ENCODE measurements at places on chromosomes 4 and X.
A peak's percentile ranks its signal among the peaks of the same experiment; 100 is the strongest.

DNA sequence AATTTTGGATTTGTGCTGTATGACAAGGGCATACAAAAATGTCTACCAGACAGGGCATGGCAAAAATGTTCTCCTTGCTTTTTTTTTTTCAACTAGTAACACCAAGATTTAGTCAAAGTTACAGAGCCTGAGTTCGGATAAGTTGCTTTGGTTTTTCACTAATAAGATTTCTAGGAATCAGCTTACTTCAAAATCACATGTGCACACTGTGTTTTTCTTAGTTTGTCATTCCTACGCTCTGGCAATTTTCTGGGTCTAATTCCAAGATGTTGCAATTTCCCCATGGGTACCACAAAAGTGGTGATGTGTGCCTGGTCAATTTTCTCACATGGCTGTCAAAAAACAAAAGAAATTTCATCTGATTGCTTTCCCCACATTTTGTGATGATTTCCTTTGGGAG, 6.3 kb downstream of the C1QTNF7 start:
- DNase-seq, result no peak

- peak; percentile 75 for DNase-seq
Measured at GRCh38 chr4:119211867-119212233, 663 bp upstream of the USP53 start.

DNA sequence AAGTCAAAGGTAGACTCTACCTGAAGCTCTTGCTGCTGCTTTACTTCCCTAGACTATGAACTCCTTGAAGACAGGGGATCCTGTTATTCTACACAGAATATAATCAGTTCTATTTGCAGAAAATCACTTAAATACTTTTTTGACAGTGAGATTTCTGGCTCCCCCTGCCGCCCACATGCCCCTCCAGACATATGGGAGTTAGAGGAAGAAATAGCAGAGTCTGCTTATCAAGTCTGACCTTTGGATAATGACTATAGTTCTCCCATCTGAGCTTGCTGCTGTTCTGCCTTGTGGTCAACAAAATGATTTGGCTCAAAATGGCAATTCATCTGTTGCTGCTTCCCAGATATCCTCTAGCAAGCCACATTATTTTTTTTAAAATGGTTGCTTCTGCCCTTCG, 101.1 kb downstream of the ENOX2 start:
- DNase-seq, result no peak

GRCh38 chr4:48899950-48900349, 6.6 kb downstream of the OCIAD2 start:
- DNase-seq, result no peak

DNA sequence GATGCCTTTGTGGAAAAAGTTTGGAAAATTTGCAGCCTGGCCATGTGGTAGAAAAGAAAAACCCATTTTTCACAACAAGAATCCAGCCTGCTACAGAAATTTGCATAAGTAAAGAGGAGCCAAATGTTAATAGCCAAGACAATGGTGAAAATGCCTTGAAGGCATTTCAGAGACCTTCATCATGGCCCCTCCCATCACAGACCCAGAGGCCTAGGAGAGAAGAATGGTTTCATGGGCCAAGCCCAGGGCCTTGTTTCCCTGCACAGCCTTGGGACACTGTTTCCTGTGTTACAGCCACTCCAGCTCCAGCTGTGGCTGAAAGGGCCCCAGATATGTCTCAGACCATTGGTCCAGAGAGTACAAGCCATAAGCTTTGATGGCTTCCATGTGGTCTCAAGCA, 101.4 kb upstream of the LINC00632 start:
- no peak for DNase-seq

GRCh38 chrX:133335027-133335426, 80.3 kb downstream of the GPC4 start:
- DNase-seq, result no peak

DNA sequence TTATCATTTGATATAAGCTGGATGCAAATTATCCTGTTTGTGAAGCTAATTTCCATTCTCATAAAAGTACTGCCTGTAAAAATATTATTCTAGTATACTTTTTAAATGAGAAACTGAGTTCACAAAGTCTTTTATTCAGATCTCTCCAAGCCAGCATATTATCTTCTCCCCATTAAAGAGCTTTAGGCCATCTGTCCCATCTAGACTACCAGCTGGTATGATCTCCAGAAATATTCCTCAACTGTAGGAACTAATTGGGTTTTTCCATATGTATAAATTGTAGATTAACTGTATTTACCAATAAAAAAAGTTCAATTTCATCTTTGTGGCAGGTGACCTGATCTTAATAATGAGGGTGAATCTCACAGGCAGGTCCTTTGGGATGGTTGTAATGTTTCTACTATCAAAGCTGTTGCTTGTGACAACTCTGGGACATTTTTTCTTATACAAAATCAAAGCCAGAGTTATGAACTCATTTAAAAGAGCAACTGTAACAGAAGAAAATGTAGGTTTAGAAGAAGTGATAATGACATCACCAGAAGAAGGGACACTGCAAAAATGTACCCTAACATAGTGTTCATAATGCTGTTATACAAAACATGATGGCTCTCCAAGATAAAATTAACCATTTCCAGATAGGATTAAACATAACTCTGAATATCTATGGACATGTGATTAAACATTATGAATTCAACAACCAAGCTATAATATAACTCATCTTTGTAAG, 132.8 kb downstream of the KCNIP4 start:
- DNase-seq, result no peak

DNA sequence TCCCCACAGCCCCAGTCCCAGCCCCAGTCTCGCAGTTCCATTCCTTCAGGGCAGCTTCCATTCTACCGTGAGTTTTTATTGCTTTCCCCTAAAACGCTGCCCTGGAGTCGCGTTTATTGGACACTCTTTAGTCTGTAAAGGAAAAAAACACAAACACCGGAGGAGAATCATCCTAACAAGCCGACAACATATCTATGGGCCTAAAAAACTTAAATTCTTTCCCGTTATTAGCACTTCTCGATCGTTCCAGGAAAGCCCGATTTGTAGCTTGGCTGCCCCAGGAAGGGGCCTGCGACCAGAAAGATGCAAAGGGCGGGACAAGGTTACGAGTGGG, 178.5 kb downstream of the CBR4 start:
- no peak for DNase-seq

DNA sequence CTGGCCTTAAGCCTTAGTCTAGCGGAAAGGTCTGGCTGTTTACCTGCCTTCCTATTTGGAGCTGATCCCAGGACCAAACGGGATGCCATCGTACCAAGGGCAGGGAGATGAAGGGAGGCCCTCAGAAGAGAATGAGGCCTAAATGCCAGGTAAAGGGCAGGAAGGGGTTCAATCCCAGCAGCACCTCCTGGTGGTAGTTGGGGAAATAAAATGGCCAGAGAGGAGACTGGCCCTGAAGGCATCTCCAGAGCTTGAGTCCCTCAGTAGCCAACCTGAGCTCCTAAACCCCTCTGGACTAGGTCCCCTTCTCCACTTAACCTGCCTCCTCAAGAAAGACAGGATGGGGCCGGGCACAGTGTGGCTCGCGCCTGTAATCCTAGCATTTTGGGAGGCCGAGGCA, 53.7 kb downstream of the KDM5C start:
- no peak for DNase-seq

- no peak for DNase-seq
Measured at GRCh38 chrX:139691843-139692505, 16.0 kb downstream of the MCF2 start.

- no peak for DNase-seq
Measured at GRCh38 chr4:93334003-93334402, 494.6 kb upstream of the ATOH1 start.

DNA sequence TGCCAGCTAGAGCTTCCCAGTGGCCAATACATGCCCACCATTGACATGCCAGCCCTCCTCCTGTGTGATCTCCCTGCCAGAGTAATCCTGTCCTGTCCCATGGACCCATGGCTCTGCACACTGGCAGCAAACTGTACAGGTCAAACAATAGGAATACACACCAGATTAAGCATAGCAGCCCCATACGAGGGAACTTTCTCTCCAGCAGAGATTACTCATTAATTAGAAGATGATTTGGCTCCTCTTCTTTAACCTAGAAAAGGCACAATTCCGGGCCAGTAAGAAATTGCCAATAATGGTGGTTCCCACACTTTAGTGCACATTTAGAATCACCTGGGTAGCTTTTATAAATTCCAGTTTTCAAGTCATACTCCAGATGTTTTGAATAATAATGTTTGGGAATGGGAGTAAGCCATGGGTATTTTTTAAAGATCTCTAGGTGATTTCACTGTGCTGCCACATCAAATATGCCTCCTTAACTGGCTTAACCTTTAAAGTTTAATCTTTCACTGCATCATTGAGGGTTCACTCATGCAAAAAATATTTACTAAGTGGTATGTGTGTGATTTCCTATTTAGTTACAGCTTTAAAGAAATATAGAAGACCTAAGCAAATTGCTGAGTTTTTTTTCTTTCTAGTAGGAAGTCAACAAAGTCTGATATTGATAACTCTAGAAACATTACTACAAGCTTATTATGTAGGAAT, 277.6 kb upstream of the NWD2 start:
- DNase-seq, result no peak

- peak; percentile 7 for DNase-seq
Measured at GRCh38 chr4:38856524-38857337, at the start of gene TLR6. Gene TLR6 (minus strand): TSS chr4:38856817. CDS start chr4:38829473, 27,344 bp downstream.

DNA sequence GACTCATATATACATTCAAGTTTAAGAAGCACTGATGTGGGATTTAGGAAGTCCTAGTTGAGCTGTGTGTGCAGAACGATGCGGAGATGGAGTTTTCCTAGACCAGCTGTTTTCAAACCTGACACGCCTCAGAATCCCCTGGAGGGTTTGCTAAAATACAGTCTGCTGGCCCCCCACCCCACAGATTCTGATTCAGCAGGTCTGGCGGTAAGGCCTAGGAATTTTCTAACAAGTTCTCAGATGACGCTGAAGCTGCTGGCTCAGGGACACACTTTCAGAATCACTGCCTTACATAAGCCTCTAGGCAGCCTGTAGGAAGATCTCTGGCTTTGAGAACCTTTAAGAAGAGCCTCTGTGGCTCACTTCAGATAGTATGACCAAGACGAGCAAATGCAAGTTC, 73.1 kb downstream of the PHEX start:
- DNase-seq, result no peak

DNA sequence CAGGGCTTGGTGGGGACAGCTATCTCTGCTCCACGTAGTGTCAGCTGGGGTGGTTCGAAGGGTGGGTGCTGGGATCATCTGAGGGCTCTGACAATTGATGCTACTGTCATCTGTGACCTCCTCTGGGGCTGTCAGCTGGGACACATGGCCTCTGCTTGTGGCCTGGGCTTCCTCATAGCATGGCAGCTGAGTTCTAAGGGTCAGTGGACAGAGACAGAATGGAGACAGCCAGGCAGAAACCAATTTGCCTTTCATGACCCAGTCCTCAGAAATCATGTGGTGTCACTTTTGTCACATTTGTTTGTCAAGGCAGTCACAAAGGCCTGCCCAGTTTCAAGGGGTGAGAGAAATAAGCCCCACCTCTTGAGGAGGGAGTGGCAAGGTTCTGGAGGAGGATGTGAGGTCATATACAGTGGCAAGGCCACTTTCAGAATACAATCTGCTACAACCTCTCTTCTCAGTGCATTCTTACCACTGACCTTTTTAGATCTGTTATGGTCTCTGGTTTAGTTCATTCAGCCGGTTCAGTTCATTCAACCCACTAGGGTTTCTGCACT, 103.6 kb upstream of the BCOR start:
- DNase-seq, result peak; percentile 17

GRCh38 chr4:142705820-142706219, 140.3 kb downstream of the INPP4B start:
- DNase-seq, result no peak

GRCh38 chrX:103330681-103331288, 746 bp downstream of the TCEAL7 start:
- no peak for DNase-seq

- peak; percentile 47 for DNase-seq
Measured at GRCh38 chr4:12791536-12791935, 692.6 kb downstream of the RAB28 start.

DNA sequence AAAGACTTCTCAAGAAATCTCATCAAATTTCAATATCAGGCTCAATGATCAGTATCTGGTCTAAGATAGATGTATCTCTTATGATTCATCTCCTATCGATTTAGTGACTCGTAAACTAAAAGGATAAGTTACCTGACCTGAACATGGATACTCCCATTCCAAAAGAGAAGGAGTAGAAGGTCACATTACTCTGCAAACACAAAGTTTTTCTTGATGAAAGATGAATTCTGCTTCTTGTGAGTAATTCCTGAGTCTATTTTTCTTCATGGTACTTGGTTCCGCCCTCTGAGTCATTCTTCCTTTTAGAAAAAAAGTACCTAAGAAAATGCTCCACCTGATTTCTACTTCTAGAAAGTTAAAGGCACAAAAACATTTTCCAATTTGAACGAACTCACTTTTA, 223.1 kb upstream of the SLIT2 start:
- DNase-seq, result no peak

DNA sequence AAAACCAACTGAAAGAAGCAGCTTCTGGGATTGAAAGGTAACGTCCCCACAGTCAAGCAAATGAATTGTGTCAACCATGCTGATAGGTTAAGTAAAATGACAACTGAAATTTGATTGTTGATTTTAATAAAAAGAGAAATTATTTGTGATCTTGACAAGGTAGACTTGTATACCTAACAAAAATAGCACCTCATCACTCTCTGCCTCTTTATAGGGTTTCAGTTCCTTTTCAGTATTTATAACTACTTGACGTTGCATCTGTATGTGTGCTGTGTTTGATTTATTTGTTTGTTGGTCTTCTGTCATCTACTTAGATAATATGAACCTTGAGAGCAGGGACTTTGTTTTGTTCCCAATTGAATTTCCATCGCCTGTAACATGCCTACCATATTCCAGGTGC, 7.9 kb upstream of the PPP3CA start:
- no peak for DNase-seq

GRCh38 chrX:29297171-29297800, 710.0 kb downstream of the IL1RAPL1 start:
- DNase-seq, result no peak

DNA sequence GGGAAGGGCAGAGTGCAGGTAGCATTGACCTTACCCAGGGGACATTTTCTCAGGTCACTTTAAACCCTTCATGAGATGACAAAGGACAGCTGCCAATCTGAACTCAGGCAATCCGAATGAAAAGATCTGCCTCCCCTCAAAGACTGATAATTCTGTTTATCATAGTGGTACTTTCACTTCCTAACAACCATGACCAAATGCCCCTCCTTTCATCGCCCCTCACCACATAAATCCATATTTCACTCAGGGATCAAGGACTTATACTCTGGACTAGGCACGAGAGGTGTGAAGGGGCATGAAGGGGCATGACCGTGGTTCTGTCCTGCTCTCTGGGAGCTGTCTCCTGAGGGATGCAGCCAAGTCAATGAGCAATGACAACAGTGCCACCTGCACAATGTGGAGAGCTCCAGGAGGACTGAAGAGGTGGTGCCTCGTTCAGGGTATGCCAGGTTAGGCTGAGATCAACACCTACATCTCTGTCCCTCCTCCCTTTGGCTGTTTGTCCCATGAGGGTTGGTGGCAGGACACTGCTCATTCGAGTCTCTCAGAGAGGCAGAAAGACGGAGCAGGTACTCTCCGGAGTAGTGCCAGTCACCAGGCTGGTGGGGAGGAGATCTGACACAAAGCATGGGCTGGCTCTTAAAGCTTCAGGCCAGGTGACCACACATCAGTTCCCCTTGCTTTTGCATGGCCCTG, 12.5 kb downstream of the HS3ST1 start:
- DNase-seq, result no peak
